CD4-positive, alpha-beta T cell treated with Interleukin-1 beta for 1 hour (primary cell): ENCODE measurements at places on chromosomes 1 and 21.

DNA sequence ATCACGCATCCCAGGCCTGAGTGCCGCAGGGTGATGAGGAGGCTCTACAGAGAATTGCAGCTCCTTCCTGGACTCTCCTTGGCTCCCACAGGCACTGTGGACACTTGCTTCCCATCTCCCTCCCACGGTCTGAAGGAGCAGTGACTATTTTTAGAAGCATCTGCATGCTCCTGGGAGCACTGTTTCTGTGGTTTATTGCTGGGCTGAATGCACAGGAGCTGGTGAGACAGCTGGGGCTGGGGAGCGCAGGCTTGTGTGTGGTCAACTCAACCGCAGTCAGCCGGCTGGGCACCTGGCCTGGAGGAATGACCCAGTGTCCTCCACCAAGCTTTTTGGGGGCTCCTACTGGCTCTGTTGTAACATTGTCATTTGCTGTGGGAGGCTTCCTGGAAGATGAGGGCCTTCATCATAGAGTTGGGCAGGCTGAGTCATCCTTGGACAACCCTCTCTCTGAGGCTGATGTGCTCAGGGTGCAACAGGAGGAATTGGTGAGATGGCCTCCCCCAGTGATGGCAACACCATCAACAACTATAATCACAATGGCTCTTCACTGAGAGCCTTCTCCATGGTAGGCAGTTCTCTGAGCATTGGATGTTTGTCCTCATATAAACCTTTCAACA, 1.7 kb downstream of the NFASC start:
- no peak for DNase-seq

- no peak for DNase-seq
Measured at GRCh38 chr1:174060090-174060489, 37.9 kb upstream of the RC3H1 start.

DNA sequence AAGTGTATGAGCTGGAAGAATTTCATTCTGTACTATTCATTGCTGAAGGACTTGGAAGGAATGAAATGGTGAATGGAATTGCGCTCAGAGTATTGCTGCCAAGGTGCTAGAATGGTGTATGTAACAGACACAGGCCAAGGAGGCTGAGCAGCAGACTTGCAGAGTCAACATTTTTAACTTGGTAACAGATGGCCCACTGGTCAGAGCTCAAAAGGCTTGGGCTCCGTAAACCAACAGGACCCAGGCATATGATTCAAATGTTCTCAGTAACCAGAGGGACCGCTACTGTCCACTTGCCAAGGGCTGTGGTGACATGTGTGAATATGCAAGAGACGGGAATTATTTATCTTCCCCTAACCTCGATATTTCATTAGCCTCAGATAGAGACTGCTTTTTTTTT, 28.8 kb upstream of the PTGFRN start:
- DNase-seq: no peak

GRCh38 chr1:222561656-222562055, 13.8 kb upstream of the HHIPL2 start:
- DNase-seq: no peak

- DNase-seq: peak; percentile 84
Measured at GRCh38 chr1:147545133-147545532, 3.8 kb downstream of the BCL9 start.

GRCh38 chr1:89966656-89967055, 28.3 kb upstream of the ZNF326 start:
- DNase-seq: no peak

DNA sequence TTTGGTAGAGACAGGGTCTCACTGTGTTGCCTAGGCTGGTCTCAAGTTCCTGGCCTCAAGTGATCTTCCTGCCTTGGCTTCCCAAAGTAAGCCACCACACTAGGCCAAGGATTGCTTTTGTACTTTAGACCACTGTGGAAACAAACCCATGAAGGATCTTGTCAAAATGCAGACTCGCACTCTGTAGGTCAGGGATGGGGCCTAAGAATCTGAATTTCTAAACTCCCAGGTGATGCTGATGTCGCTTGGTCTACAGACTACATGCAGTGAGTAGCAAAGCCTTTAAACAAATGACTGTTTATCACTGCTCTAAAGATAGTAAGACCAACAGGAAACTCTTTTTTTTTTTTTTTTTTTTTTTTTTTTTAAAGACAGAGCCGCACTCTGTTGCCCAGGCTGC, 54.1 kb upstream of the MUTYH start:
- DNase-seq: peak; percentile 2

GRCh38 chr21:46116776-46117585, 19.1 kb downstream of the COL6A2 start:
- DNase-seq: no peak

DNA sequence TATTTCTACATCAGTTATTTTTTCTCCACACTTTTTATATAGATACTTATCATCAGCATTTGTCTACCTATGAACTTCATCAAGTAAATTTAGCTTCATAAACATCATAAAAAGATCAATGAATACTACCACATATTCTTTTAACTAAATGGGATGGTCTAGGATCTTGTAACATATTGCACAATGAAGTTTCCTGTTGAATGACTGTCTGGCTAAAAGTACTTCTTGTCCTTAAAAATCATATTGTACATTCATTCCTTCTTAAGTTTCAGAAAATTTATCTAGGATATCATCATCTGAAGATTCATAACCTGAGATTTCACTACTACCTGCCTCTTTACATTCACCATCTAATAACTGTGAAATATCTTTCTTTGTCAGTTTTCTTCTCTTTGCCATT, 69.0 kb downstream of the MAGI3 start:
- DNase-seq: no peak

- peak; percentile 46 for DNase-seq
Measured at GRCh38 chr1:226643177-226643576, 94.6 kb downstream of the STUM start.

DNA sequence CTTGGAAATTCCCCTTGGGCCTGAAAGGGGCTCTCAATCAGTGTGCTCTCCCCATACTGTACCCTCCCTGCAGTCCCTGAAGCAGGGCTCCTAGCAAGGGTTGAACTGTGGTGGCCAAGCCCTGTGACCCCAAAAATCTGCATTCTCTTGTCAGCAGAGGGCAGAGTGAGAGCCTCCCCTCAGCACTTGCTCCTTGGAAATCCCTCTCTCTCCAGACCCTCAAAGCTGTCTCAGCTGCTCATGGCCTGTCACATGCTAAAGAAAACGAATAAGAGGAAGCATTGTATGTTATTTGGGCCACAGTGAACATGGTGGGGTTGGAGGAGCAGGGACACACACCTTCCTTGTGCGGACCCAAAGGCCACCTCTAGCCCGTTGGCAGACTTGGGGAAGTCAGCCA, 47.2 kb upstream of the SYNC start:
- no peak for DNase-seq

DNA sequence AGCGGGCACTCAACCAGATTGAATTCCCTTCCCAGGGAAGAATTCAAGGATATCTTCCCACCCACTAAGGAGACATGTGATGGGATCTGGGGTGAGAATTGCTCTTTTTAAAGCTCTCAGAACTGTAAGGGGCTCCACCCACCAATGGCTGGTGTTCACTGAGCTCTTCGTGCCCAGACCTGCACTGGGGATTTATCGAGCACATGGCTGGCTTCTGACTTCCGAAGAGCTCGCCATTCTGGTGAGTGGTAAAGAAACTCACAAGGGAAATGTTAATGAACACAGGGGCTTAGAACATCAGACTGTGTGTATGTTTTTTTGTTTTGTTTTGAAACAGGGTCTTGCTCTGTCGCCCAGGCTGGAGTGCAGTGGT, 9.8 kb downstream of the PADI3 start:
- DNase-seq: no peak

GRCh38 chr1:214331180-214331579, 50.2 kb downstream of the SMYD2 start:
- DNase-seq: no peak

- DNase-seq: no peak
Measured at GRCh38 chr1:60867782-60868181, 214.6 kb upstream of the NFIA start.

DNA sequence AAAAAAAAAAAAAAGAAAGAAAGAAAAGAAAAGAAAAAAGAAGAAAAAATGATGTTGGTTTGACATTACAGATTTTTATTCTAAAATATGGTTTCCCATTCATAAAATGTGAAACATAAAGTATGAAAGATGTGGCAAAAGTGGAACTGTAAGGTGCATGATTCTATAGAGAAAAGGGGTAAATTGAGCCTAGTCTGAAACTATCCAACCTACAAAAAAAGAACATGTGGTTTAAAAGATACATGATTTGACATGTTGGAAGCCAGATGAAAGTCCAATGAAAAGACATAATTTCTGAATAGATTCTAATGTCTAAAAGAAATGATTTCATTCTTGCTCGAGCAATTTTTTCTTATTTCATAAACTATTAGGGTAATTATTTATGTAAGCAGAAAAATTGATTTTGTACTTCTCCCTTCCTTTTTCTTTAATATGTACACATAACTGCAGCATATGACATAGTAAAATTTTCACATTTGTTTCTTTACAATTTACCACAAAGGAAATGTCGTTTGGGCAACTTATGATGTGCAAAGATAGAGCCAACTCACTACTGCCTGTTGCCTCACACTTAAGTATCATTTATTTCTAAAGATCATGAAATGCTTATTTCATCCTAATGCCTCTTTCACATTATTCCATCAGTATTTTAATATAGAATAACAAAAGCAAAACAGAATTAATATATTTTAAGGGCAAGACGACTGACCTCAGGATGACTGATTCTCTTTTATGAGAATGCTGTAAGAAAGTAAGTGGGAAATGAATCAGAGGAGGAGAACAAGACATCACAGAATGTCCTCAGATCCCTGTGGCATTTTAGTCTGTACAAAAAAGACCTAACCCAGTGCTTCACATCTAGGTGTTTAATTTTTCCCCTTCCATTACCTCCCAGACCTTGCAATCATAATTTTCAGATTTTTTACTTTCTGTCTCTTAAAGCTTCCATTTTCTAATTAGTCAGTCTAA, 165.8 kb upstream of the HMCN1 start:
- no peak for DNase-seq

GRCh38 chr1:94622757-94623156, 81.2 kb upstream of the F3 start:
- DNase-seq: no peak

DNA sequence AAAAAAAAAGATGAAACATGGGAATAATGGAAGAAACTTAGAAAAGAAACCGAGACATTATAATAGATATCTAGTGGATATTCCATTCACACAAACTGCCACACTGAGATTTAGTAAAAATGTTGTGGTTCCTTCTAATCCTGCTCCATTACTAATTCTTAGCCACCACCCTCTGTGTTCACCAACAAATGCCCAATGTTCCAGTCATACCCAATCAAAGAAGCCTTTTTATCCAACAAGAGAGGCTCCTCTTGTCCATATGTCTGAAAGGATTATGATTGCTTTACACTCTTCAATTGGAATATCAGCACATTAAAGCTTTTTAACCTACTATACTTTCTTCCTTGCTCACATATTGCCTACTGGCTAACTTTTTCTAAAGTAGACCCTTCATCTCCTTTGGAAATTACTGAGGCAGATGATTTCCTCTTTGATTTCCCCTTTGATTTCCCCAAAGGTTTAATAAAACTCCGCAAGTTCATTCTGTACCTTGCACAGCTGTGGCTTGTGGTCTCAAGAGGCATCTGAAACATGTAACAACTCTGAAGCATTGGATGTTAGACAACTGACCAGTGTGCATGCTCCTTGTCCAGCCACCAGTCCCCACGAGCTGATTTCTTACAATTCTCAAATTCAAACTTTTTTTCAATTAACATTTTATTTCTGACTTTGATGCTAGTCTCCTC, 305.6 kb upstream of the LYPLAL1 start:
- DNase-seq: no peak

- peak; percentile 24 for DNase-seq
Measured at GRCh38 chr1:18923756-18924211, 21.4 kb upstream of the ALDH4A1 start.

DNA sequence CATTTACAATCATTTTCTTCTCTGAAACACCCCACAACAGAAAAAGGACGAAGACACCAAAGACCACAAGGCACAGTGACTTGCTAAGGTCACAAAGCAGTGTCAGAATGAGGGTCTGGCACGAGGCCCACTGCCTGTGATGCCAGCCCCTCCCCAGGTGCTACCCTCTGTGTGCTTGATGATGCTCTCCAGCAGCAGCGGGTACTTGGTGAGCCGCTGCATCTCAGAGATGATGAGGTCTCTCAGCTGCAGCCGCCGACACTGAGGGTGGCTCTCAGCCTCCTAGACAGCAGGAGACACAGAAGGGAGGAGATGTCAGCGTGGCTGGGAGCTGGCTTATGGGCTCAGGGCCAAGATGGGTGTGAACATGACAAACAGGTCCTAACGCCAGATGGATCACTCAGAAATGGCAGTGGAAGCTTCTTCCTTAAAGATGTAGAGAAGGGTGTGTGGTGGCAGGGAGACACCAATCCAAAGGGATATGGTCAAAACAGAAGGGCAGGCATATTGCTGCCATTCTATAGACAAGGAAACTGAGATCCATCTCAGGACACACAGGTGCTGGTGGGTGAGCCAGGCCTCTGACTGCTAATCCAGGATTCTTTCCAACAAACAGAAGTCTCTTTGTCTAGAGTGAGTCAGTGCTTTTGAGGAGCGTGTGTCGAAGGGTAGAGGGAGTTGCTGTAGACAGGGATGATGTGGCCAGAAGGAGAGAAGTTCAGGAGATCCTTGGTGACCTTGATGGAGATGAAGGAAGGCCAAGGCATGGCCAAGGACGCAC, 25.6 kb downstream of the LRRC71 start:
- no peak for DNase-seq

GRCh38 chr1:219324171-219324570, 150.5 kb downstream of the LYPLAL1 start:
- DNase-seq: no peak
